ENCODE measurements at places on chromosomes 5 and 9. TPM values are rescaled to one million over a fixed set of nuclear protein-coding genes. Genes with fewer than 3 reads are reported as not detected.

The BHMT2 gene
- total RNA-seq: not detected

The NSA2 gene
- 87.8 TPM for total RNA-seq

The NMUR2 gene
- not detected for total RNA-seq

The PPP1R26 gene
- 17.1 TPM for total RNA-seq

The SNCAIP gene
- 0.39 TPM for total RNA-seq

The KCNV2 gene
- not detected for total RNA-seq

The SUSD3 gene
- total RNA-seq: 1.4 TPM

The CD74 gene
- total RNA-seq: 1.8 TPM

The PCDHB2 gene
- total RNA-seq: 2.1 TPM

The SEMA6A gene
- total RNA-seq: not detected

Measured in M059J (cell line).